Putamen (tissue), 1 donor: ENCODE measurements at places on chromosomes 16 and 17.

DNA sequence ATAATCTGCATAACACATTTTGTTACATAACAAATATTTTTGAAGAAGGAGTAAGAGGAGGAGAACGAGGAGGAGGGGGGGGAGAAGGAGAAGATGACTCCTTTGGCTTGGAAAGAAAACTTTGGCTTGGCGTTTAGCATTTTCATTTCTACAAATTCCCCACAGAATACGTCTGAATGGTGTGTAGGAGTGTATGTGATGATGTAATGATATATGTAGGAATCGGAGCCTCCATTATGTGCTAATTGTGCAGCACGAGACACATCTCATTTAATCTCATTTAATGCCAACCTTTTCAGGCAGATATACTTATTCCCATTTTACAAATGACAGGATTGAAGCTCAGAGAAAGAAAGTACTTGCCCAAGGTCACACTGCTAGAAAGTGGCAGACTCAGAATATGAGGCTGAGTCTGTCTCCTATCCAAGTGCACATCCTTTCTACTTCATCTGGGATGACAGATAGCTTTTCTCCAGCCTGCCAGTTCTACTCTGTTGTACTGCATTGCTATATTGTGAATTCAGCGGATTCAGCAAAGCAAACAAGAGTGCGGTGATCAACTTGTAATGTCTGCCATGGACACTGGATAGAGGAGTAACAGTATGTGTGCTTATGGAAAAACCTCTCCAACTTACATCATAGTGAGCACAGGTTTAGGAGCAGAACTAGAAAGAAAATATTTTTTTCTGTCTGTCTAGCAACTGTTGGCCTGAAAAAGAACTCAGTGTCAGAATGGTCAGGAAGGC lies 10.4 kb upstream of the SLC47A2 start:
- peak; percentile 75 for DNase-seq

- no peak for DNase-seq
Measured at GRCh38 chr17:38671939-38672720, 2.6 kb downstream of the EPOP start.

DNA sequence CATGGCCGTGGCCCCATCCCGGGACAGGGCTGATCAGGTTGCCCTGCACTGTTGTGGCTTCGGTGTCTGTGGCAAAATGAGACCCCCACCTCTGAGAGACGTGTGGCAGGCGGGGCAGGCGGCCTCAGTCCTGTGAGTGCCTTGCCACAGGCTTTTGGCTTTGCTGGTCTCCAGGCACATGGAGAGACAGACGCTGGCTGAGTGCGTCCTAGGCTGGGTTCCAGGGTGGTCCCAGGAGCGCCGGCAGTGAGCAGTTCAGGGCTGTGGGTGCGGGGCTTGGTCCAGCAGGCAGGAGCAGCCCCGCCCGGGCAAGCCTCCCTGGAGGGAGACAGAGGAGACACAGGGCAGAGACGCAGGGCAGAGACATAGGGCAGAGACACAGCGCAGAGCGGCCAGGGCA lies 29.2 kb downstream of the SOX8 start:
- no peak for DNase-seq

- DNase-seq, result peak; percentile 91
Measured at GRCh38 chr16:57131351-57131970, 39.1 kb downstream of the CPNE2 start.

DNA sequence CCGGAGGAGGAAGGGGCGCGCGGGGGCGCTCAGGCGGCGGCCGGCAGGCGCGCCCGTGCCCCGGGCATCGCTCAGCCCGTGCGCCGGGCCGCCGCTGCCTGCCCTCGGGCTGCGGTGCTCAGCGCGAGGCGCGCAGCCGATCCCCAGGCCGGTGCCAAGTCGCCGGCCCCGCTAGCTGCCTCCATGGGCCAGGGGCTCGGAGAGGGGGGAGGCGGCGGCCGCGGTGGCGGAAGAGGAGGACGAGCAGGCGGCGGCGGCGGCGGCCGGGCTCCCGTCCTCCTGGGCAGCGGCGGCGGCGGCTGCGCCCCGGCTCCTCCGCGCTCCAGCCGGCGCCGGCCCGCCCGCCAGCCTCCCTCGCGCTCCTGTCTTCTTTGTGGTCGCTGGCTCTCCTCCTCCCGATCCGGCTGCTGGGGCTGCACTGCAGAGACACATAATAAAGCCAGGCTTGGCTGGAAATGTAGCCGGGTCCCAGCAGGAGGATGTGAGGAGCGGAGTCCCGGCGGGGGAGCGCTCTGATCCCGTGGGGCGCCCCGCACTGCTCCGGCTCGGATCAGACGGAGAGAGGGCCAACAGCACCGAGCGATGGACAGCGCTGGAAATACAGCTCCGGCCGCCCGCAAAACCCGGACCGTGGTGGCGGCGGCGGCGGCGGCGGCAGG lies 889 bp upstream of the ZNF423 start:
- peak; percentile 61 for DNase-seq

GRCh38 chr17:55190748-55191147 lies 74.0 kb upstream of the HLF start:
- no peak for DNase-seq

GRCh38 chr16:87445486-87445885 lies 47.3 kb downstream of the ZCCHC14 start:
- DNase-seq, result no peak

GRCh38 chr17:13776027-13776551 lies 174.4 kb upstream of the HS3ST3A1 start:
- DNase-seq, result no peak

GRCh38 chr17:14940938-14941265 lies 324.2 kb downstream of the PMP22 start:
- DNase-seq, result no peak

GRCh38 chr17:72419866-72420774 lies 299.3 kb downstream of the SOX9 start:
- no peak for DNase-seq

DNA sequence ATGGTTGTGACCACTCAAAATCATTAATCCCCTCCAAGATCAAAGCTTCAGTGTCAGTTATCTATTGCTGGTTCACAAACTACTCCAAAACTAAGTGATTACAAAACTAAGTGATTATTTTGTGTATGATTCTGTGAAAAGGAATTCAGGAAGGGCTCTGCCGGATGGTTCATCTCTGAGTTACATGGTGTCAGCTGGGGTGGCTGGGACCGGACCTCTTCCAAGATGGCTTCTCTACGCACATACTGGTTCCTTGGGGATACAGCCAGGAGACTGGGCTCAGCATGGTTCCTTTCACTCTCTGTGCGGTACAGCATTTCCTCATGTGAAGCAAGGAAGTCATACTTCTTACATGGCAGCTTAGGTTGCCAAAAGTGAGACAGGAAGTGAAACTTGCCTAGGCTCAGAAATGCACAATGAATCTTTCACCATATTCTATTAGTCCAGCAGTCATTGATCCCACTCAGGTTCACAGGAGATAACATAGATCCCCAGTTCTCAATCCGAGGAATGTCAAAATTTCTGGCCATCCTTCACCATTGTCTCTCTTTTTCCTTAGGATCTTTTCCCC lies 97.9 kb upstream of the IRX6 start:
- DNase-seq, result no peak

DNA sequence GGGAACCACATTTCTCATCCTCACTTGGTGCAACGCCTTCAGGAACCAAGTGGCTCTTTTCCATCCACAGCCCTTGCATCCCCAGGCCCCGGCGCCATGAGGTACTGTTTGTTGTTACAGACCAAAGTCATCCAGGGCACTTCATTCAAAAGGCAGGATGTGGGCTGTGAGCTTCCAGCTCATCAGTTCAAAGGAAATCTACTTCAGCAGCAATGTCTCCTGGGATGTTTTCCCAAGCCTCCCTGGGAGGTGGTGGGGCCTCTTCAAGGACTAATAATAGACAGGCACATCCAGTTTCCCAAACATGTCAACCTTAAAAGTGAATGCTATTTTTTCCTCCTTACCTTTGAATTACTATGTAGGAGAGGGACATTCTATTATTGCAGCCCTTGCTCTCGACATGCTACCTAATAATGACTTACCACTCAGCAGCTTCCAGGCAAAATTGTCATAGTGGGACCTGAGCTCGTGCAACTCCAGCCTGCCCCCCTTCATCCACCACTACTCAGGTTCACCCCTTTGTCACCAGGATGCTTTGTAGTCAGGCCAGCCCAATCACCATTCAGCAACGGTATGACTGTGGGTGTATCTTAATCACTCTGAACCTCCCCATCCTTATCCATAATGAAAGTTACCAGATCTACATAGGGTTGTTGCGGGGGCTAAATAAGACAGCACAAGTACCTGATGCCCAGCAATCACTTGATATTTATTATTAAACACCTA lies 1.7 kb upstream of the PRKCB start:
- DNase-seq, result no peak

DNA sequence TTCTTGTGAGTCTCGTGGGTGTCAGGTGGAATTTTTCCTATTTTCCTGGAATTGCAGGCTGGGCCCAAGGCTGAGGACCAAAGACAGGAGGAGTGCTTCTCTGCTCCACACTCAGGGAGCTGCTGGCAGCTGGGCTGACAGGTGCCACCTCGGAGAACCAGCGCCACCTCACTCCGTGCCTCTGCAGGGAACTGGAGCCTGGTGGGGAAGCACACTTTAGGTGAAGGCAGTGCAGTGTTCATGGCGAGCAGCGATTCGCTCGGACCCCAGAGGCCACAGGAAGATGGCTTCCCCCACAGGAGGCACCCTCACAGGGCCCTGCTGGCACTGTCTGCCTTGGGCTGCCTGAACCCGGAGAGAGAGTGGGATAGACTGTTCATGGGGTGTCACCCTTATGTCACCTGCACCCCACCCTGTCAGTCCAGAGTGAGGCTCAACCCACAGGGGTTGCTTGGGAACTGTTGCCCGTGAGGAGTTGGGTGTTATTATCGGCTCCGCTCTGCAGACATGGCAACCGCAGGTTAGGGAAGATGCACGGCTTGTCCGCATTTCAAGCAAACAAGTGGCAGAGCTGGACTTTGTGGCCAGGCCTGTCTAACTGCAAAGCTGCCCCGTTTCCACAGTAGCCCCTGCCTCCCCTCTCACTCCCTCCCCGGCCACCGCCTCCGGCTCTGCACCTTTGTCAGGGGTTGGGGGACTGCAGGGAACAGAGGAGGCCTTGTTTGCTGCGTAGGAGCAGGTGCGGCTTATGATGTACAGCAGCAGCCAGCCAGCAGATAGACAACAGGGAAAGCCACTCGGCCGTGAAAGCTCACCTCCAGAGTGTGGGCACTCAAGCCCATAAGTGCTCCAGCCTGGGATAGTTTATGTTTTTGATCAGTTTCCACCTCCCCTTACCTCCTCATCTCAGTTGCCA lies 15.5 kb downstream of the TBC1D24 start:
- DNase-seq, result no peak

DNA sequence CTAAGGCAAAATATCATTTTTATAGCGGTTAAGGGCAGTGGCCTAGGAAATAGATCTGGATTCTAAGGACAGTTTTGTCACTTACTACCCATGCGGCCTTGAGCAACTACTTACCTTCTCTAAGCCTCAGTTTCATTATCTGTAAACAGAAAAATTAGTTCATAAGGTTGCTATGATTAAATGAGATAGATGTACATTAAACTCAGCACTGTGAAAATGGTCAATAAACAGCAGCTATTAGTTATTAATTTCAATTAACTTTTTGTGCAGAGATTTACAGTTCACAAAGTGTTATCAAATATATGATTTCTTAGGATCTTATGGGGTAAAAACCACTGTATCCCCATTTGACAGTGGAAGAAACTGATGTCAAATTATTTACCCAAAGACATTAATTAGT lies 135.5 kb upstream of the CORO6 start:
- no peak for DNase-seq
